ENCODE measurements at places on chromosomes 7 and 10.

- DNase-seq: no peak
Observed at GRCh38 chr10:119250641-119251314, 43.4 kb downstream of the GRK5 start.

GRCh38 chr7:158325530-158326381 lies 261.9 kb downstream of the PTPRN2 start:
- DNase-seq: no peak

DNA sequence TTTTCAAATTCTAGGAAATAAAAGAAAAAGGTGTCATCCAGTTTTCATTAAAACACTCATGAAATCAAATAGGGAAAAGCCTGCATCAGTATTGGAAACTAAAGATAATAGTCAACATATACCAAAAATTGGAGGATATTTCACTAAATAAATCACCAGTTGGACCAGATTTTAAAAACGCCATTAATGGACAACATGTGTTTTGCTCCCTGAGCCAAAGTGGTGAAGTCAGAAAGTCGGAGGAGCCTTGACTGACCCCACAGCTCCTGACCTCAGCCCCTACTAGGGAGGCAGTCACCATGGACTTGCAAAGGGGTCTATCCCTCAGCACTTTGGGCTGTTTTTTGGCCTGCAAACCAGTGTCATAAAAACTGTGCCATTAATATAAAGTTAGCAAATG lies 98.3 kb upstream of the SEC61G start:
- no peak for DNase-seq

DNA sequence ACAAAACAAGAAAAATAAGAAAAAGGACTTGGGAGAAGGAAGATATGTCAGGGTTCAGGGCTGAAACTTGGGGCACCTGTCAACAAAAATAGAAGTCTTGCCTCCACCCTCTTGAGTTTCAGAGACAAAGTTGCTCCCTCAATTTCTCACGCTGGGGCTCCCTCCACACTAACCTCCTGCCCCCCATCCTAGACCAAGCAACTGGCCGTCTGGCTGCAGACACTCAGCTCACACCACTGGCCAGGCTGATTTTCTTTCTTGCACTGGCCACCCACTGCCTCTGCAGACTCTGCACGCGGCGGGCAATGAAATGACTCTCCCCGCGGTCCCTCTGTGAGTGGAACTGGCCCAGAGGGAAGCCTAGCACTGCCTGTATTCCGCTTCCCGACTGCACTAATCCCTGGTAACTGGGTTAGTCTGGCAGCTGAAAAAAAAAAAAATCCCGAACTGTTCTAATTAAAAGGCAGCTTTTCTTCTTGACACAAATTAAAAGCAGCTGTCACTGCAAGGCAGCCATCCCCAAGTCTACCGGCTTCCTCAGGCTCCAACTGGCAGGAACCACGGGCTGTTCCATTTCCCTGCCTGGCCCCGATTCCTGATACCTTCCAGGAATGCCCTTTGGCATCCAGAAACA lies 83.5 kb downstream of the SPDYE5 start:
- DNase-seq: no peak

DNA sequence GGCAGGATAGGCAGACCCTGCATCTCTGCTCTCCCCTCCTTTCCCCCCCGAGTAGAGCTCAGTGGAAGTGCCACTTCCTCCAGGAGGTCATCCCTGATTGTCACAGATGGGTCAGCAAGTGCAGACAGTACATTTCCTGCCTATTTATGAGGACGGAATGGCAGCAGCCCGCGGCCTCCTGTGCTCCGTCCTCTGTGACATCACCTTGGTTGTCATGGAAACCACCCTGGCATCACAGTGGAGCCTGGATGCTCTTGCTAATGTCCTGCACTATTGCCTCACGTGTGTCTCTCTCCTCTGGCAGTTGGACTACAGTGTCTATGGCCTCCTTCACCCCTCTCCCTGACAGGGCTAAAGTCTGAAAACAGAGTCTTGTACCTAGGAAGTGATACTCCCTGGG lies 148.6 kb downstream of the SH3PXD2A start:
- no peak for DNase-seq

GRCh38 chr7:104794589-104794988 lies 219.4 kb upstream of the KMT2E start:
- no peak for DNase-seq

DNA sequence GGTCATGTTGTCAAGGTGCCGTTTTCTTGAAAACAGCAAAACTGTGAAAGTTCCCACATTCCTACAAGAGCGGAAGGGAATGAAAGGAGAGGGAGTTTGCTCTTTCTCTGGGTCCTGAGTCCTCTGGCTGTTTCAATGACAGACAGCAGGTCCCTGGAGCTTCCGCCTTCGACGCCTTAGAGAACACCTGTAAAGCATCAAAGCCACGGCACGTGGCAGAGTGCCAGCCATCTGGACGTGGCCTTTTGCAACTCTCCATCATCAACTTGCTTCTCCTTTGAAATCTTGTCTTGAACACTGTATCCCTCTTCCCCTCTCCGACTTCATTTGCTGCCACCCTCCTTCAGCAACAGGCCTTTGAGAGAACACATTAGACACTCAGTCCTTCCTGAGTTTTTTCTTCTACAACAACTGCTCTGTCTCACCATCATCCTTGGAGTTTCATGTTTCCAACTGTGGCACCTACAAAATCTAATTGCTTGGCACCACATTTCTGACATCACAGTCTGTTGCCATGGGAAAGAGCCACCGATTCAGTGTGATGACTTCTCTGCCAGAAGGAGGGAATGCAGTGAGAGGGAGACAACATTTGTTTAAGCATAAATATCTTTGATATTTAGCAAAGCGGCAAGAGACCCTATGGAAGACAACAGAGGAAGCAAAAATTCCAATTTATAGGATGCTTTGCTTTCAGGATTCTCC lies 204.9 kb upstream of the PTER start:
- no peak for DNase-seq

- DNase-seq: no peak
Observed at GRCh38 chr7:85220023-85220422, 33.2 kb upstream of the SEMA3D start.

DNA sequence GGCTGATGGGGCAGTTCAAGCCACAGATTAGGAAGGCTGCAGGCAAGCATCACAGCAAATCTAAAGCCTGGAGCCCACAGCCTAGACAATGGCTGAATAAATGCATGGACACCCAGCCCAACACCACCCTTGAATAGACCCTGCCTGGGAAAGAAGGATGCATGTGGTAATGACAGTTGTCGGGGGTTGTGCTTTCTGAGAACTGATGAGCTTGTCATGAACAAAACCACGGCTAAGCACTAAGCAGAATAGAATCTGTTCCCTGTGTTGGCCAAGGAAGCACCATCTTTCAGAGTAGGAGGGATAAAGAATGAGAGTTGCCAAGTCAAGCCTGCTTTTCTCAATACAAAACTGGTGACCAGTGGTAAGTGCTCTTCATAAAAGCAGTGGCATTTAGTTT lies 66.1 kb upstream of the JCAD start:
- DNase-seq: no peak

DNA sequence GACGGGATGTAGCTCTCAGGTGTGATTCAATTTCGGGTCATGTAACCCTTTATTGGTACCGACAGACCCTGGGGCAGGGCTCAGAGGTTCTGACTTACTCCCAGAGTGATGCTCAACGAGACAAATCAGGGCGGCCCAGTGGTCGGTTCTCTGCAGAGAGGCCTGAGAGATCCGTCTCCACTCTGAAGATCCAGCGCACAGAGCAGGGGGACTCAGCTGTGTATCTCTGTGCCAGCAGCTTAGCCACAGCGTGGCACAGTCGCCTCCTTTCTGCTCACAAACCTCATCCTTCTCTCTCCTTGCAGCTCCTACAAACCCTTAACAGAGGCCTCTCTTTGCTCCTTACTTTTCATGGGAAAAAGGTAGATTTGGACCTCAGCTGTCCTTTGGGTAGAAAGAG lies 197.5 kb upstream of the PRSS58 start:
- DNase-seq: no peak

DNA sequence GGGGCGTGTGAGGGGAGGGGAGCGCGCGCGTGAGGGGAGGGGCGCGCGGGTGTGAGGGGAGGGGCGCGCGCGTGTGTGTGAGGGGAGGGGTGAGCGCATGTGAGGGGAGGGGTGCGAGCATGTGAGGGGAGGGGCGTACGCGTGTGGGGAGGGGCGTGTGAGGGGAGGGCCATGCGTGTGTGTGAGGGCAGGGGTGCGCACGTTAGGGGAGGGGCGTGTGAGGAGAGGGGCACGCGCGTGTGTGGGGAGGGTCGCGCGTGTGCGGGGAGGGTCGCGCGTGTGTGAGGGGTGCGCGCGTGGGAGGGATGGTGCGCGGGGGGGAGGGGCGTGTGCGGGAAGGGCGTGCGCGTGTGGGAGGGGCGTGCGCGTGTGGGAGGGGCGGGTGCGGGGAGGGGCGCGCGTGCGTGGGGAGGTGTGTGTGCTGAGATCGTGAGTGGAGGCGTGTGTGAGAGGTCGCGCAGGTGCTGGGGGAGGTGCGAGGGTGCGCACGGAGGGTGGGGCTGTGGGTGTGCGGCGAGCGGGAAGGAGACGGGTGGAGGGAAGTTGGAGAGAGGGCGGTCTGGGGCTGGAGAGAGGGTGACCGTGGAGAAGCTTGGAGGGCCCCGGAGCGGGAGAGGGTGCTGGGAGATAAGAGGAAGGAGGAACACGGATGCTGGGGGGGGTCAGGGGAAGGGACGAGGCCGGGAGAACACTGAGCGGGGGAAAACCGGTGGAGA lies 19.7 kb downstream of the MXI1 start:
- DNase-seq: peak; percentile 85

GRCh38 chr7:11751315-11751714 lies 80.7 kb downstream of the THSD7A start:
- no peak for DNase-seq

GRCh38 chr10:14476641-14477407 lies 146.1 kb upstream of the FRMD4A start:
- no peak for DNase-seq

DNA sequence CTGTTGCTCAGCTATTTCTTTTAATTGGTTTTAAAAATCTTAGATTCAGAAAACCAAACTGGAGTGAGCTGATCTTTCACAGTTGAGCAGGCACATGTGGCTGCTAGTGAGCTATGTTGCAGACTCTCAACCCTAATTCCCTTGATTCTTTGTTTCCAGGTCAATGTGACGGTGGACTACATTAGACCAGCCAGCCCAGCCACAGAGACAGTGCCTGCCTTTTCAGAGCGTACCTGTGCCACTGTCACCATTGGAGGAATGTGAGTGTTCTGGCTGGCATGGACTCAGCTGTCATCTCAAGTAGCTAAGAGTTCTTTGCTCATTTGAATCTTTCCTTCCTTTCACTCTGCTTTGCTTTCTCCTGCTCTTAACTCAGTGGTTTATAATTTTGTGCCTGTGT lies 187.1 kb downstream of the LRRC4 start:
- DNase-seq: no peak

- no peak for DNase-seq
Observed at GRCh38 chr7:82477733-82478515, 34.3 kb upstream of the CACNA2D1 start.

DNA sequence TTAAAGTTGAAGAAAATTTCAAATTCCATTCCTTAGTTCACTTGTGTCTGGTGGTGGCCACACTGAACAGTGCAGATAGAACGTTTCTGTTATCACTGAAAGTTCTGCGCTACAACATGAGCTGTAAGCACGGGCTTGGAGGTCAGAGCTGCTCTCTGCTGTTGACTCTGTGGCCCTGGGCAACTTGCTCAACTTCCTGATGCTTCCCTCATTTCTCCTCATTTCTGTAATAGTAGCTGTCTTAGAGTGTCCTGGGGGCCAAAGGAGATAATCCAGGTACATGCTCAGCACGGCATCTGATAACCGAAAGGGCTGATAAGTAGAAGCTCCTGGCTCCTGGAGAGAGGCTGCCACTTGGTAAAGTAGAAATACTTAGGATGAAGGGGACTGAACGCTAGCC lies 92.3 kb upstream of the DUSP5 start:
- DNase-seq: no peak

DNA sequence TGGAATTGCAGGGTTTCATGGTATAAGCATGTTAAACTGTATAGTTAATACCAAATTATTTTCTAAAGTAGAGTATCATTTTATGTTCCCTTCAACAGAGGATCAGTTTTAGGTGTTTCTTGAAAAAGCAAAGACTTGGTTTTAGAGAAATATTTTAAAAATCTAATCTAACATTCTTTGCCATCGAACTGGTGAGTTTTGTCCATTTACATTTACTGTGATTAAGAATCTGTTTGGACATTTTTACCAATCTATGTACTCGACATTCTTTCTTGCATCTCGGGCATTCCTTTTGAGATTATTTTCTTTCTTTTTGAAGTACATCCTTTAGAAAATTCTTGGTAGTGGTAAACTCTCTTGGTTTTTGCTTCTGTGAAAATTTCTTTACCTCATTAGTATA lies 114.7 kb upstream of the FAM133B start:
- DNase-seq: no peak

GRCh38 chr7:135602304-135602703 lies 44.6 kb downstream of the NUP205 start:
- DNase-seq: no peak

- DNase-seq: no peak
Observed at GRCh38 chr10:12180221-12180974, 15.3 kb downstream of the NUDT5 start.

- no peak for DNase-seq
Observed at GRCh38 chr7:123782071-123782798, 33.4 kb upstream of the WASL start.

- no peak for DNase-seq
Observed at GRCh38 chr7:57364933-57365710, 84.9 kb upstream of the ZNF716 start.

DNA sequence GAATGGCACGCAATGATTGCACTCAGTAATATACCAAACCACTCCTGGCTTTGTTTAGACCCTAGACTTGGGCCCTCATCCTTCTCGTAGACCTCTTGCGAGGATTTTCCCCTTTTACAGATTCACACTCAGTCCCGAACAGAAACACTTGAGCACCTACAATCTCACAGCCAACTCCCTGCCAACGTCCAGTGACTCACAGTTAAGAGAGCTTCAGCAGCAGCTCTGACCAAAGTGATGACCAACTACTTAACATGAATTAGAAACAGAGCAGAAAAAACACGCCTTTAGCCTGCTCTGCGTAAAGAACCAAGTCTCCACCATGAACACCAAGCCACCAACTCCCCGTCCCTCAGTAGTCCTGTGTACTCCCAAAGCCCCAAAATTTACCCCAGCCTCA lies 2.2 kb downstream of the DNAJC30 start:
- no peak for DNase-seq

DNA sequence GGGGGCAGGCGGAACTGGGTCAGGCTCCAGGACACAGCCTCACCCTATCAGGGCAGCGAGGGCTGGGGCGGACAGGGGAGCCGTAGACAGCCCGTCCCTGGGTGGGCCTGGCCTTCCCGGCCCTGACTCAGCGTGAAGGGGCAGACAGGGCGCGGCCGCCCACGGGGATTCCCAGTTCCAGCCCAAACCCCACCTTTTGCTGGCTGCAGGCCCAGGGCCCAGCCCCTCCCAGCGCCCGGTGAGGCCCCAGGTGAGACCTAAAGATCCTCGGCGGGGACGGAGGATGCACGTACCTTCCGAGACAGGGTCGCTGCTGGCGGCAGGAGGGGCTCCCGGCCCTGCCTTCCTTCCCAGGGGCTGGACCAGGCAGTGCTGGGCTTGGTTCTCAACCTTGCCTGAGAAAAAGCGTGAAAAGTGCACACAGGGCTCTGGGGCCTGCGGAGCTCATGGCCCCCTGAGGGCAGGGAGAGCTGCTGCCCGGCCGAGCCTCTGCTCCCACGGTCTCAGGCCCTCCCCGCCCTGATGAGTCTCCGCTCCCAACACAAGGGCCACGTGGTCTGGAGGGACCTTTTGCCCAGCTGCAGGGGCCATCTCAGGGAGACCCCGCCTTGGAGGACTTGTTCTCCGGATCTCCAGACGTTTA lies 43.9 kb upstream of the DNAJB6 start:
- no peak for DNase-seq

GRCh38 chr7:70602117-70602516 lies 529.8 kb upstream of the GALNT17 start:
- no peak for DNase-seq

Data from CD4-positive, alpha-beta T cell treated with Interferon alpha-2 for 1 hour (primary cell).